ENCODE measurements at places on chromosomes 11 and 22.

GRCh38 chr22:44665115-44665514 lies 36.9 kb upstream of the PRR5 start:
- no peak overlapping the region for H3K27ac ChIP-seq
- peaks cover 3% of the 10 kb centered on the region for H3K4me1 ChIP-seq
- no peaks in the 10 kb centered on the region for H3K36me3 ChIP-seq
- H3K27me3 ChIP-seq, result no peaks in the 10 kb centered on the region

DNA sequence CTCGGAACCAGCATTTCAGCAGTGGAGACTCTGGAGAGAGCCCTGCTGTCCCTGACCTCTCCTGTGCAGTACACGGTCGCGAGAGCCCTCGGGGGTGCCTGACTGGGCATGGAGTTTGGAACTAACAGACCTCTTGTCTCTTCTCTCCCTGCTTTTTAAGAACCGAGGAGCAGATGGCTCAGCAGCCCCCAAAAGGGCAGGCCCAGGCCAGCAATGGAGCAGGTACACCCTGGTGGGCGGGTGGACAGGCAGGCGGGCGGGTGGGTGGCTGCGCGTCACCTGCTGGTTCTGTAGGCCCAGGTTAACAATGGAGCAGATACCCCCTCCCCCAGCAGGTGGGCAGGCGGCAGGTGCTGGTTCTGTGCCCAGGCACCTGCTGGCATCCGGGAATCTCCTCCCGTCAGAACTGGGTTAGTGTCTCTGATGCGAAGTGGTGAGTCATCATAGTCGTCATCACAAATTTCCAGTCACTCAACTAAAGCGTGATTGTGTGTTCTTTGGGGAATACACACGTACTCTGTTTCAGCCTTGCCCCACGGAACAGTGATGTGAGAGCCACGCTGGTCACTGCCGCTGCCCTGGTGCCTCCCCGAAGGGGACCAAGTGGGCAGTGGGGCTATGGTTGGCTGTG lies 41.1 kb downstream of the GRAMD4 start:
- H3K4me3 ChIP-seq, result no peak overlapping the region
- H3K4me1 ChIP-seq, result no peaks in the 10 kb centered on the region
- H3K27ac ChIP-seq, result no peak overlapping the region
- no peaks in the 10 kb centered on the region for H3K36me3 ChIP-seq

DNA sequence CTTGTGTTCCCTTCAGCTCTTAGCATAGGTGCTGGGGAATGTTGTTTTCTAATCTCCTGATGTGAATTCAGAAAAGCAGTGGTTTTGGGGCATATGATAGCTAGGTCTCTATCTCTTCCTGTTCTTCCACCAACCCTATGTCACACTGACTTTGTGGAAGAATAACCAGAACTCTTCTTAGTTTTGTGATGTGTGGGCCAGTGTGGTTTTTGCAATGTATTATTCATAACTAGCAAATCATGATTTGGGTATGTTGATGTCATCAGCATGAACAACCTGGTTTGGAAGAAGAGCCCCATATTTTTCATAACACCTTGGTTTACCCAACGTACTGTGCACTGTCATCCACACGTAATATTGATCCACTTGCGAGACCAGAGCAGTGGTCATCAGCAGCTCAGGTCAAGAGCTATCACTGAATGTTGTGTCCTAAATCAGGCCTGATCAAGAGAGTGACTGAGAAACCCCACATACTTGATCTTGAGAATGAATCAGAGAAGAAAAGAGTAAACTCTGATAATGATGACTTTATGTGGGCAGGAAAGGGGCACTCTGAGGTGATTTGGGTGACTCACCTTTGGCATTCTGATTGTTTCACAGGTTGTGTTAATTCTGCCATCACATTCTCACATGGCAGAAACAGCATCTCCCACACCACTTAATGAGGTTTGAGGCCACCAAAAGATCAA lies 19.4 kb upstream of the MS4A6E start:
- DNase-seq, result no peak
- no peaks in the 10 kb centered on the region for H3K27me3 ChIP-seq
- no peaks in the 10 kb centered on the region for H3K4me1 ChIP-seq
- no peak overlapping the region for H3K27ac ChIP-seq

GRCh38 chr22:35148381-35148780 lies 82.4 kb downstream of the ISX start:
- no peaks in the 10 kb centered on the region for H3K27me3 ChIP-seq
- H3K36me3 ChIP-seq, result no peaks in the 10 kb centered on the region
- H3K4me1 ChIP-seq, result no peaks in the 10 kb centered on the region
- H3K27ac ChIP-seq, result no peak overlapping the region
- no peak overlapping the region for H3K4me3 ChIP-seq

- no peaks in the 10 kb centered on the region for H3K36me3 ChIP-seq
- no peak for DNase-seq
- no peak overlapping the region for H3K27ac ChIP-seq
- H3K4me1 ChIP-seq, result no peaks in the 10 kb centered on the region
- no peak overlapping the region for H3K4me3 ChIP-seq
Measured at GRCh38 chr11:2428322-2428795, 16.0 kb downstream of the TRPM5 start.

- no peak for DNase-seq
- H3K27ac ChIP-seq, result no peak overlapping the region
- H3K27me3 ChIP-seq, result no peaks in the 10 kb centered on the region
- H3K4me1 ChIP-seq, result peaks cover 2% of the 10 kb centered on the region
- H3K36me3 ChIP-seq, result no peaks in the 10 kb centered on the region
Measured at GRCh38 chr11:27300974-27301373, 62.0 kb downstream of the CCDC34 start.

GRCh38 chr22:45639747-45640102 lies 31.9 kb upstream of the ATXN10 start:
- no peak overlapping the region for H3K4me3 ChIP-seq
- no peaks in the 10 kb centered on the region for H3K4me1 ChIP-seq
- no peak overlapping the region for H3K27ac ChIP-seq

GRCh38 chr11:24046731-24047130 lies 450.1 kb upstream of the LUZP2 start:
- H3K27ac ChIP-seq, result no peak overlapping the region
- no peak overlapping the region for H3K4me3 ChIP-seq
- H3K4me1 ChIP-seq, result no peaks in the 10 kb centered on the region
- no peaks in the 10 kb centered on the region for H3K36me3 ChIP-seq
- DNase-seq, result no peak
- no peaks in the 10 kb centered on the region for H3K27me3 ChIP-seq

DNA sequence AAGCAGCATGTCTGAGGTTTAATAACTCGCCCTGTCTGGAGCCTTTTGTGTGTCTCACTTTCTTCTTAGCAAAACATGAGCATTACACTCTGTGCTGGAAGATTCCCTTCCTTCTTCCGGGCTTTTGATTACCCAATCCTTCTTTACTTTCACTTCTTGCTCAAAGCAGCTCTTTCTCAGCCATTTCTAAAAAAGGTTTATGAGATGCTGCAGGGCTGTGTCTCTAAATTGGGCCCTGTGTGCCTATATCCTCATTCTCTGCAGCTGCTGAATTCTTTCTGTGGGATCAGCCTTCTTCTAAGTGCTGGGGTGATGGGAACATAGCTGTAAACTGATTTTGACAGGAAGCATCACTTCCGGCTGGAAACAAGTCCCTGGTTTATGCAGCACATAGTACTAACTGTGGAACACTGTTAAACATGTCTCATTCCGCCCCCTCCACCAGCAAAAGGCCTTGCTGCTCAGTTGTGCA lies 71.8 kb downstream of the PIWIL4 start:
- peak overlapping the region; percentile 52 for H3K27ac ChIP-seq
- peaks cover 12% of the 10 kb centered on the region for H3K4me1 ChIP-seq
- H3K4me3 ChIP-seq, result peak overlapping the region; percentile 39
- DNase-seq, result no peak
- no peaks in the 10 kb centered on the region for H3K27me3 ChIP-seq
